ENCODE measurements at places on chromosomes 6 and 20. TPM values are rescaled to one million over a fixed set of nuclear protein-coding genes. Genes with fewer than 3 reads are reported as not detected.

DNA sequence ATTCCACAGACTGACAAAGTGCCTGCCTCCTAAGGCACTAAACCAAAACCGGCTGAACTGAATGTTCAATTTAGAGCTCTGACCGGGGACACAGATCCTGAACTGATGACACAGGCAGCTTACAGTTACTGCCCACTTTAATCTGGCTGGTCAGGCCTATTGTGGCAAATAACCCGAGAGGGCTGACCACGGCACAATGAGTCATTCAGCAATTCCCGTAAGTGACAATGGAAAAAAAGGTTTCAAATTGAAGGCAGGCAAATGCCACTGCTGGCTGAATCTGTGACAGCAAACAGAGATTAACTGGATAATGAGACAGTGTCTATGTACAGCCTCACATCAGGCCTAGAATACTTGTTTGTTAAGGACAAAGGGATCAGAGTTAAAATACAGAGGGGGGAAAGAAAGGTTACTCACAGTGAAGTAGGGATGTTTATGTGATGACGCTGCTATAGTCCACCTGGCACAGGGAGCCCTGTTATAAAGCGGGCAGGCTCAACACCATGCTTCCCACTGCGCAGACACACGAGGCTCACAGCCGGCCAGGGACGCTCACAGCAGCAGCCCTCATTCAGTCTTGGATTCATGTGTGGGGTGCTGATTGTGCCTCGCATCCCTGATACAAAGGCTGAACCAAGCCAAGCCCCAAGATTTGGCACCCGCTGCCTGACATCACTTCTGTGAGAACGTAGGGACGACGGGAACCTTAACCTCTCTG is 54.4 kb downstream of the RTN4IP1 start:
- H3K27ac ChIP-seq: no peak overlapping the region
- no peaks in the 10 kb centered on the region for H3K27me3 ChIP-seq
- no peaks in the 10 kb centered on the region for H3K36me3 ChIP-seq

GRCh38 chr20:53691060-53691810 is 97.6 kb upstream of the ZNF217 start:
- no peaks in the 10 kb centered on the region for H3K36me3 ChIP-seq
- no peaks in the 10 kb centered on the region for H3K27me3 ChIP-seq
- no peak overlapping the region for H3K4me3 ChIP-seq
- H3K4me1 ChIP-seq: no peaks in the 10 kb centered on the region
- DNase-seq: no peak

GRCh38 chr6:43016176-43016942 is 2.3 kb downstream of the KLHDC3 start:
- H3K27me3 ChIP-seq: no peaks in the 10 kb centered on the region
- no peak for DNase-seq
- peak overlapping the region; percentile 21 for H3K27ac ChIP-seq
- peaks cover 37% of the 10 kb centered on the region for H3K4me1 ChIP-seq

DNA sequence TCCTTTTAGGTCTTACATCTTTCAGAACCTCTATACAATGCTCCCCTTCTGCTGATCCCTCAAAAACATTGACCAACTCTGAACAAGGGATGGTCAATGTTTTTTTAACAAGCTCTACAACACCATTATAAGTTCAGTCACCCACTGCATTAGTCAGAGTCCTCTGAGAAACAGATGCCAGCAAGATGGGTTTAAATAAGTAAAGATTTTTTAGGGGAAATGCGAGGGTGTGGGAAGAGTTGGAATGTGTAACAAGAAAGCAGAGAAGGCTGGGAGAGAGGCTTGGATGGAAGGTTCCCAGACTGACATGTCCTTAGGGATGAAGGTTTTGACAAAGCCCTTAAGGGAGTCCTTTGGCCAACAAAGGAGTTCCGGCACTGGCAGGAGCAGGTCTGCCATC is 478.3 kb downstream of the FRK start:
- no peaks in the 10 kb centered on the region for H3K27me3 ChIP-seq
- H3K4me1 ChIP-seq: no peaks in the 10 kb centered on the region
- H3K27ac ChIP-seq: no peak overlapping the region
- H3K36me3 ChIP-seq: no peaks in the 10 kb centered on the region
- no peak overlapping the region for H3K4me3 ChIP-seq

GRCh38 chr20:830011-830521 is 3.4 kb upstream of the FAM110A start:
- H3K36me3 ChIP-seq: no peaks in the 10 kb centered on the region
- DNase-seq: no peak
- no peak overlapping the region for H3K27ac ChIP-seq
- H3K4me1 ChIP-seq: peaks cover 8% of the 10 kb centered on the region
- no peak overlapping the region for H3K4me3 ChIP-seq

- no peaks in the 10 kb centered on the region for H3K36me3 ChIP-seq
- H3K4me1 ChIP-seq: no peaks in the 10 kb centered on the region
Observed at GRCh38 chr6:98812220-98812619, 22.2 kb upstream of the POU3F2 start.

GRCh38 chr6:167275436-167275835 is 15.7 kb upstream of the UNC93A start:
- no peaks in the 10 kb centered on the region for H3K4me1 ChIP-seq
- H3K27me3 ChIP-seq: no peaks in the 10 kb centered on the region
- no peak overlapping the region for H3K4me3 ChIP-seq
- H3K27ac ChIP-seq: no peak overlapping the region
- H3K36me3 ChIP-seq: no peaks in the 10 kb centered on the region

DNA sequence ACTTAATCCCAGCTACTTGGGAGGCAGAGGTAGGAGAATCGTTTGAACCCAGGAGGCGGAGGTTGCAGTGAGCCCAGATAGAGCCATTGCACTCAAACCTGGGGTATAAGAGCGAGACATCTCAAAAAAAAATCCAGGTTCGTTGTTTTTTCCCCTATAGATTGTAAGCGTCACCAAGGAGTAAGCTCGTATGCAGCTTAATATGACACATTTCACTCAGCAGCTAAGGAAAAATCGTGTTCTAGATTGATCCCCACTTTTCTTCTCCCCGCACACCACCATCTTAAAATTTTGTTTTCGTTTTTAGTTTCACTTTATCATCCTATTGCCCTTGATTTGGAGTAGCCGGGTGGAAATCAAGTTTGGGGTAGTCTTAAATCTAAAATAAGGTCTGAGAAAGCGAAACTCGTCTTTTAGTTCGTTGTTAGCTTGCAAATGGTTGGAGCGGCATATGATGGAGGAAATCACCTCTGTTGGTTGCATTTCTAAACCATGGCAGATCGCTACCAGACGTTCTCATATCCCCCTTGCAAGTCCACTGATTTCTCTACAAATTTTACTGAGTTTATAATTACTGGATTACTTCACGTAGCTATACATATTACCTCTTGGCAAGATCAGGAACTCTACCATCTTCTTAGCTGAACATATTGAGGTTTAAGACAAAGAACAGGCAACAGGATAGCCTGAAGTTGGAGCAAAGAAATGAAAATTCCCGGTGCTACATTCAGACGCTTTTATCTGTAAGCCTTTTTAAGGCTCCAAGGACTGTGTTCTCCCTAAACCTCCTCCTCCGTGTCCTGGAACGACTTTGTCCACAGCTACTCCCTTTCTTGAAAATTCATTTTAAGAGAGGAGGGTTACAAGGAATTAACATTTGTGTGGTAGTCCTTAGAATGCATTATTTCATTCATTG is 91.1 kb upstream of the BTN3A2 start:
- H3K27ac ChIP-seq: peak overlapping the region; percentile 89
- peak overlapping the region; percentile 48 for H3K4me3 ChIP-seq
- no peaks in the 10 kb centered on the region for H3K36me3 ChIP-seq
- H3K4me1 ChIP-seq: peaks cover 10% of the 10 kb centered on the region
- no peaks in the 10 kb centered on the region for H3K27me3 ChIP-seq

DNA sequence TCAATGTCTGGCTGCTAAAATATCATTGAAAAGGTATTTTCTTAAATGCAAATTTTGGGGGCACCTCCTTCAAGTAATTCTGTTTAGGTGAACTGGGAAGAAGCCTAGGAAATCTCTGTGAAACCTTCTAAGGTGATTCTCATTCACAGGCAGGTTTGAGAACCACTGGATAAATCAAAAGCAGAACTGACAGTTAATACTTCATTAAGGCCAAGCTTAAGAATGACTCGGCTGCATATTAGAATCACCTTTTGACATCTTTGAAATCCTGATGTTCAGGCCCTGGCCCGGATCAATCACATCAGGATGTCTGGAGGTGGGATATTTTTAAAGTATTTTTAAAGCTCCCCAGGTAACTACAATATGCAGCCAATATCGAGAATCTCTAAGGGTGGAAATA is 50.6 kb downstream of the FKBP1C start:
- H3K36me3 ChIP-seq: no peaks in the 10 kb centered on the region
- no peaks in the 10 kb centered on the region for H3K27me3 ChIP-seq
- no peak overlapping the region for H3K27ac ChIP-seq
- no peak overlapping the region for H3K4me3 ChIP-seq
- H3K4me1 ChIP-seq: no peaks in the 10 kb centered on the region

DNA sequence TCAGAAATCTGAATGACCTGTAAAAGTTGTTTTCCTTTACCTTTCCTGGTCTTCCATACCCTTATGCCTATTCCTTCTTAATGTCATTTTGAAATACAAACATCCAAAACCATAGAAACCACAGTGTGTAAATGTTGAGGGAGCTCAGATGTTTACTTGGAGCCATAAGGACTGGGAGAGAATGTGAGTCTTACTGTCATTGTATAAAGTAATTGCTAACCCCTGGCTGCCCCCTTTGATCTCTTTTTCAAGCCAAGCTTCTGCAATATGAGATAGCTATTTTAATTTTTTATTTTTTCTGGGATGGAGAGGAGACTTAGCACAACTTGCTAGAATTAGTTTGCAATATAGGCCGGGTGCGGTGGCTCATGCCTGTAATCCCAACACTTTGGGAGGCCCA is 124.4 kb upstream of the AKIRIN2 start:
- no peaks in the 10 kb centered on the region for H3K27me3 ChIP-seq
- H3K36me3 ChIP-seq: no peaks in the 10 kb centered on the region
- no peak for DNase-seq
- no peak overlapping the region for H3K27ac ChIP-seq

DNA sequence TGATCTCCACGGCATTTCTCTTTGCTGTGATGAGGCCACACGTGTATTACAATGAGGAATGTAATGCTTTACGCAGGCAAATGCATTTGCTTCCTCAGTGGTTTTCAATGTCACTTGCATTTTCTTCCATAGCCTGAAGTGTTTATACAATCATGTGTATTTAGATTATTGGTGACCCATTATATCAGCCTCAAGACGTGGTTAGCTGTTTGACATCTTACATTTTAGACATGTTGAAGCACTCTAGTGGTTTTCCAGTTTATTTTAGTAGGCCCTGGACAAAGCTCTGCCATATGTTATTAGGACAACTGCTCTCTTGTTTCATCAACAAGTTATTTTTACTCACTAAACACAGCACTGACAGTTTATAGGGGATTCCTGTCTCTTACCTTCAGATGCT is 200.4 kb downstream of the UTRN start:
- H3K4me1 ChIP-seq: peaks cover 6% of the 10 kb centered on the region
- H3K27ac ChIP-seq: no peak overlapping the region
- H3K27me3 ChIP-seq: no peaks in the 10 kb centered on the region
- no peak for DNase-seq

GRCh38 chr6:41736800-41737555 is 1.6 kb upstream of the TFEB start:
- DNase-seq: no peak
- H3K27me3 ChIP-seq: no peaks in the 10 kb centered on the region
- H3K36me3 ChIP-seq: no peaks in the 10 kb centered on the region

DNA sequence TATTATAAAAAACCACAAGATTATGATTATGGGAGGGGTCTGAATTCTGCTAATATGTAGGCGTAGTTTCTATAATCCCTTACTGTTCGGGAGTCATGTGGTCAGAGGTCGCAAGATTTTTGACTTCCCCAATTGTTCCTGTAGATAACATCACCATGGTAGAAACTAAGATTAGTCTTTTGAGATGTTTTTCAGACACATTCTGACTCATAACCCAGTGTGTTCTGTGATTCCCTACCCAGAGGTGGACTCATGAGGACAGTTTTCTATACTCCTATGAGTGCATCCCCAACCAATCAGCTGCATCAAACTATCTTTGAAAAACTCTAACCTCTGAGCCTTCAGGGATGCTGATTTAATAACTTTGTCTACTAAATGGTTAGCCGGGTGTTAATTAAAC is 175.5 kb downstream of the RFPL4B start:
- no peak overlapping the region for H3K4me3 ChIP-seq
- no peaks in the 10 kb centered on the region for H3K4me1 ChIP-seq
- DNase-seq: no peak
- H3K36me3 ChIP-seq: no peaks in the 10 kb centered on the region
- H3K27me3 ChIP-seq: no peaks in the 10 kb centered on the region
- H3K27ac ChIP-seq: no peak overlapping the region

GRCh38 chr20:21918398-21918797 is 212.9 kb downstream of the PAX1 start:
- DNase-seq: no peak
- H3K4me3 ChIP-seq: no peak overlapping the region
- H3K4me1 ChIP-seq: no peaks in the 10 kb centered on the region
- H3K27ac ChIP-seq: no peak overlapping the region
- no peaks in the 10 kb centered on the region for H3K36me3 ChIP-seq

- no peaks in the 10 kb centered on the region for H3K27me3 ChIP-seq
- no peak overlapping the region for H3K27ac ChIP-seq
- no peaks in the 10 kb centered on the region for H3K36me3 ChIP-seq
- DNase-seq: no peak
- no peaks in the 10 kb centered on the region for H3K4me1 ChIP-seq
Observed at GRCh38 chr6:14401246-14401645, 283.7 kb downstream of the CD83 start.

DNA sequence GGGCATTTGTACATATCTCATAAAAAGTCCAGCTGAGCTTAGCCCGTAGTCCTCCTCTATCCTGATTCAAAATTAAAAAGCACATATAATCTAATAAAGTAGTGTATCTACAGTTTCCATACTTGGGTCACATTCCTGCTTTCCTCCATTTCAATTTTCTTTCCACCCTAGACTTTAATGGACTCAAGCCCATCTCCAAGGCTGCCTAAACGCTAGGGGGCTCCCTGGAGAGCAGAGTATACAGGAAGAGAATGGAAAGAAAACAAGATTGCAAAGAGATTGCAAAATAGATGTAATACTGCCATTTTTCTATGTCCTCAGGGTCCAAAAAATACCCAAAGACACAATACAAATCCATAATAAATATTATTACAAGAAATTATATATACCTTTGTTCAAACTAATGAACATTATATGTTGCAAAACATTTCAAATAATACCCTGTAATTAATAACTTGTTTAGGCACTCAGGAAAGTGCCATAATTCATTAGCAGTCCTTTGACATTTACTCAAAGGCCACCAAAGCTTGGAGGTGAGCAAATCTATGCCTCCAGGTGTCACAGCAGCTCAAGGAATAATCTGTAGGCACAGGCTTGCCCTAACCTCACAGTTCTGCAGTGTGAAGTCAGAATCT is 2.4 kb upstream of the MCM3 start:
- no peak overlapping the region for H3K27ac ChIP-seq
- no peaks in the 10 kb centered on the region for H3K27me3 ChIP-seq
- no peak overlapping the region for H3K4me3 ChIP-seq

Gene E2F1
- polyA plus RNA-seq: 16.9 TPM

Gene SLC52A3
- polyA plus RNA-seq: 130 TPM

Gene MYB
- 1.8 TPM for polyA plus RNA-seq

Gene PCSK2
- 40.5 TPM for polyA plus RNA-seq

Gene CCN5
- polyA plus RNA-seq: 52.0 TPM

Gene KCNK15
- 4.4 TPM for polyA plus RNA-seq

Gene RING1
- 60.2 TPM for polyA plus RNA-seq

Gene TNFRSF6B
- polyA plus RNA-seq: 3.0 TPM

Gene EYS
- 2.8 TPM for polyA plus RNA-seq

Gene ADGRF5
- 13.1 TPM for polyA plus RNA-seq

Gene TNFAIP3
- polyA plus RNA-seq: 25.1 TPM
